ENCODE measurements at places on chromosomes 6 and 20.

GRCh38 chr6:161481786-161482516 is 208.1 kb upstream of the AGPAT4 start:
- no peak for DNase-seq

DNA sequence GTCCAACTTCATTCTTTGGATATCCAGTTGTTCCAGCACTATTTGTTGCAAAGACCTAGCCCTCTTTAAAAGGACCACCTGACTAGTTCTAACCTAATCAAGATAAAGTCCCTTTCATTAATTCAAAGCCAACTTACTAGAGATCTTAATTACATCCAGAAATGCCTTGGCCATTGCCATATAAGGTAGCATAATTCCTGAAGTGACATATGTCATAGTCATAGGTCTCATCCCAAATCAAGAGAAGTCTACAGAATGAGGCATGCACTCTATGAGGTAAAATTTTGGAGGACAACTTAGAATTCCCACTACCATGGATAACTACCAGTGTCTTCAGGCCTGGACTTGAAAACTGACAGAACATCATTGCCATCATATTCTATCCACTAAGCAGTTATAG is 420.4 kb upstream of the ID4 start:
- no peak for DNase-seq

DNA sequence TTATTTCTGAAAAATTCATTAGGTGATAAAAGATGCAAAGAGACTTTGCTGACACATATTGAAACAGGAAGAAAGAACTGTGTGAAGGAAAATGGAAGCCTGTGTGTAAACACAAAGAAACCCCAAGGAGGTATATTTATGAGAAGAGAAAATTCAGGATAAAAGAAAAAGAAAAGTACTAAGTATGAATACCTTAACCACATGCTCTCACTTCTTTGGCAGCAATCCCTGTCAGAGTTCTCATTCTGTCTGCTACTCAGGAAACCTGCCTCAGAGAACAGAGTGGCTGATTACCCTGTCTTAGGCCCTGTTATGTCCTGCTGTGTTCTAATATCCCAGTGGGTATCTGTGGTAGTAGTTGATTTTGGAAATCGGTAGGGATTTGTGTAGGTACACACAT is 457.9 kb downstream of the TBC1D32 start:
- DNase-seq, result no peak

GRCh38 chr20:6034134-6034969 is 19.5 kb downstream of the LRRN4 start:
- DNase-seq, result no peak

- no peak for DNase-seq
These were observed 2.7 kb upstream of the HACE1 start for GRCh38 chr6:104862456-104862855.

- no peak for DNase-seq
These were observed 200.8 kb upstream of the RIN2 start for GRCh38 chr20:19557291-19557690.

GRCh38 chr6:43260791-43261190 is 17.5 kb downstream of the TTBK1 start:
- DNase-seq, result no peak

- DNase-seq, result no peak
These were observed 6.5 kb downstream of the PXDC1 start for GRCh38 chr6:3744901-3745470.

GRCh38 chr6:14423330-14423729 is 305.8 kb downstream of the CD83 start:
- no peak for DNase-seq

GRCh38 chr6:169160091-169160854 is 93.4 kb downstream of the THBS2 start:
- DNase-seq, result no peak

GRCh38 chr6:158707120-158707820 is 57.4 kb downstream of the SYTL3 start:
- no peak for DNase-seq

DNA sequence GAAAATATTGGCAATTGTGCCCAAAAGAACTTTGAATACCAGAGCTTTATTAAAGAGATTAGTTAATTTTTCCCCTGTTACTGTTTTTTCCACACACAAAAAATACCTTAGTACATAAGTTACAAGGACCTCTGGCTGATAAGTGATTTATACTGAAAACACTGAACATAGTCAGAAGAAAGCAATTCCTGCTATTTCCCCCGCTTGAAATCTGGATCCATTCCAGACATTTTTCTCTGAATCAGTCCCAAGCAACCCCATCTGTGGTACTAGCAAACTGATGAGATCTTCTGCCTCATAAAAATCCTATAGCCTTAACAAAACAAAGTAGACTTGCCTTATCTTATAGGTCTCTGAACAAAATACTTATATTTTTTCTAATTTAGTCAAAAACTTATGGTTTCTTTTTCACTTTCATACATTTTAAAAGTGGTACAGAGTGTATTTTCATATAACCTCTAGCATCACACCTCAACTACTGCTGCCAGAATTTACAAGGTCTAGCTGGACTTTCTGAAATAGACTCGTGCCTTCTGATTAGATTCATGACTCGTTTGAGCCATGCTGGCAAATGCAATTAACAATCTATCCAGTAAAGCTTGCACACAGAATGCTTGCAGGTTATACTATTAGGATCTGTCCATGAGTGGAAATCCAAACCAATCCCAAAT is 111.9 kb downstream of the TBX18 start:
- DNase-seq, result no peak

DNA sequence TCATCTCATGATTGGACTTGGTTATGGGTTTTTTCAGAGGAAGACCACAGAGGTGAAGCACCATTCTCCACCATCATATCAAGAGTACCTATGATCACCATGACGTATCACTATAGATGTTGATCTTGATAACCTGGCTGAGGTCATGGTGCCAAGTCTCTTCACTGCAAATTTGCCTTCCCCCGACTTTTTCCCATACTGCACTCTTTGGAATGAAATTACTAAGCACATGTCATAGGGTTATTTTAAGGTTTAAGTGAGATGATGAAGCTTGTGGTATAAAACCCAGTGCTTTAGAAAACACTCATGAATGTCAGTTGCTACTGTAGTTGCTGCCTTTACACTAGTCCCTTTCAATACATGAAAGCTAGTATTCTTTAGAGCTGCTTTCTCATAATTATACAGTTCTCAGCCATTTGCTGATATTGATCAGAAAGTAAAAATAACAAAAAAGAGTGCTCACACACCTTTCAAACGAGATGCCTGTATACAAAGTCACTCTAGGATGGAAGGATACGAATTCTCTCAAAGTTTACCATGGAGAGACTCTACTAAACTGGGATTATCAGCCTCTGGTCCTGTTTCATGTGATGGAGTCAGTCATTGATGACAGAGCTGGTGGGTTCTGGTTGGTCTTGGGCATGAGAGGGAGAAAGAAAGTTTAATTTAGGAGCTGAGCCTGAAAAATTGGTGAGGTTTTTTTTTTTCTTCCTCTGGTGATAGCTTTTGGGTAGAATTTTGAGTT is 228.1 kb downstream of the PRL start:
- DNase-seq, result no peak

Data from CD4-positive, alpha-beta T cell treated with Interleukin-17A for 1 hour (primary cell).